ENCODE measurements at places on chromosomes 7 and 10. TPM values are rescaled to one million over a fixed set of nuclear protein-coding genes. Genes with fewer than 3 reads are reported as not detected.

GRCh38 chr7:41869997-41870396 lies 167.1 kb upstream of the INHBA start:
- no peak for DNase-seq

DNA sequence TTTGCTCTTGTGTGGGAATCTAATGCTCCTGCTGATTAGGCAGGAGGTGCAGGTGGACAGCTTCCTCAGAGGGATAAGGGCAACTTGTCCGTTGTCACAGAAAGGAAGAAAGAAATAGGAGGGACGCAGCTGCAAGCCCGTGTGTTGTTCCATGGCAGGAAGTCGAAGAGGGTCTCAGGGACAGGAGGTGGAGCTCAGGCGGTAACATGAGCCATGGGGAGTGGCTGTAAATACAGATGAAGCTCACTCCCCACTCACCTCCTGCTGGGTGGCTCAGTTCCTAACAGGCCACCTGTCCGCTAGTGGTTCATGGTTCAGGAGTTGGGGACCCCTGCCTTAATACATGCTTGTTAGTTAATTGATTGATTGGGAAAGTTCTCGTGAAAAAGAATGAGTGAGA lies 101.7 kb upstream of the SFMBT2 start:
- no peak for DNase-seq

GRCh38 chr7:26307226-26307625 lies 15.6 kb downstream of the SNX10 start:
- peak; percentile 38 for DNase-seq

- no peak for DNase-seq
Measured at GRCh38 chr7:64562256-64562625, 630 bp downstream of the ZNF680 start.

DNA sequence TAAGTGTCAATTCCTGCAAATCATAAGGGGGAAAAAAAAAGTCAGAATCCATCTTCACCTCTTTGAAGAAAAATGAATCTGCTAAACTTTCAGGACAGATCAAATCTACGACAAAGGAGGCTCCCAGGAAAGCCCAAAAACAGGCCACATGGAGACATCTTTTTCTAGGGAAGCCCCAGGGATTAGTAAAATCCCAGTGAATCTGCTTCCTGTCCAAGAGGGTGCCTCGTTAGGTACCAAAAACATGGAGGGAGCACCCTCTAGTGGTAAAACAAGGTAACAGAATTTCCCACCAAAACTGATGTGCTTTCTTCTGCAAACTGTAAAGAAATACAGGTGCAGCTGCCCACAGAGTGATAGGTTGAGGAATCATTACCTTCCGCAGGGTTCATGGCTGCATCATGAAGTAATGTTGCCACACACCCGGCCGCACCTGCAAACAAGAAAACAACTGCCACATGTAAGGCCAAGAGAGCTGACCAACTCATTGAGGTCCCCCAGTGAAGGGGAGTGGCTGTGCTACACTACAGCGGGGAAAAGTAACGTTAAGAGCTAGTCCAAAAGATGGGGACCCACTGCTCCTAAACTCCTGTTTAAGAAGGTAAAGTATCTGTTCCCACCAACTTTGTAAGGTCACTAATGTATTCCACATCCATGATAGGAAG lies 7.9 kb downstream of the SLC25A28 start:
- DNase-seq, result peak; percentile 68

- no peak for DNase-seq
Measured at GRCh38 chr7:87411186-87411585, 64.3 kb downstream of the ABCB4 start.

GRCh38 chr10:74502963-74503608 lies 323.3 kb upstream of the KAT6B start:
- DNase-seq, result peak; percentile 64

- no peak for DNase-seq
Measured at GRCh38 chr7:1740214-1740613, 70.1 kb downstream of the ELFN1 start.

GRCh38 chr10:61847640-61848039 lies 53.9 kb upstream of the ARID5B start:
- DNase-seq, result peak; percentile 47

- DNase-seq, result no peak
Measured at GRCh38 chr7:1586126-1586826, 16.4 kb upstream of the PSMG3 start.

GRCh38 chr10:111222961-111223360 lies 146.1 kb downstream of the ADRA2A start:
- DNase-seq, result no peak

- DNase-seq, result no peak
Measured at GRCh38 chr10:7153750-7154149, 257.1 kb downstream of the SFMBT2 start.

DNA sequence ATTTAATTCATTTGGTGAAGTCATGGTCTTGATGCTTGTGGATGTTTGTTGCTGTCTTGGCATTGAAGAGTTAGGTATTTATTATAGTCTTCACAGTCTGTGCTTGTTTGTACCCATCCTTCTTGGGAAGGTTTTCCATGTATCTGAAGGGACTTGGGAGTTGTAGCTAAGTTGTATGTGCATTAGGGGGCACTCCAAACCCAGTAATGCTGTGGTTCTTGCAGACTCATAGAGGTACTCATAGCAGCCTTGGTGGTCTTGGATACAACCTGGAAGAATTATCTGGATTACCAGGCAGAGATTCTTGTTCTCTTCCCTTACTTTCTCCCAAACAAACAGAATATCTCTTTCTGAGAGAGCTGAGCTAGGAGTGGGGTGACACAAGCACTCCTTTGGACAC lies 93.2 kb downstream of the ADCYAP1R1 start:
- DNase-seq, result no peak

The PNLIPRP3 gene
- 0.06 TPM for total RNA-seq

The BMS1 gene
- 21.0 TPM for total RNA-seq

Data from LHCN-M2 (cell line).